ENCODE measurements at places on chromosomes 3 and 15. TPM values are rescaled to one million over a fixed set of nuclear protein-coding genes. Genes with fewer than 3 reads are reported as not detected.

DNA sequence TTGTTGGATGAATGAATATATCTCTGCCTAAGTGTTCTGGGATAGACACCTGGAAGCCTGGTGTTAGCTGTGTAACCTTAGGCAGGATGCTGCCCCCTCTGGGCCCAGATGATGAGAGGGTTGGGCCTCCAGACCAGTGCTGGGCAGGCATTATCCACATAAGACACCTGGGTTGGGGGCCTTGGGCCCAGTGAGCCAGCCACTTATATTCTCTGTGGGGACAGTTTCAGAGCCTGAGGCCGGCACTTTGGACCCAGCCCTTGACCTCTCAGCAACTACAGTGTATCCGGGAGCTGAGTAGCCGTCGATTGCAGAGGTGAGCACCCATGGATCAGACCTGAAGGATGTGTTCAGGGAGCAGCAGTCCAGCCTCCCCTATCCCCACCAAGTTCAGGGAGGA lies 2.2 kb downstream of the HEMK1 start:
- no peak overlapping the region for H3K27ac ChIP-seq
- no peak overlapping the region for H3K4me3 ChIP-seq
- DNase-seq = no peak
- no peaks in the 10 kb centered on the region for H3K27me3 ChIP-seq

DNA sequence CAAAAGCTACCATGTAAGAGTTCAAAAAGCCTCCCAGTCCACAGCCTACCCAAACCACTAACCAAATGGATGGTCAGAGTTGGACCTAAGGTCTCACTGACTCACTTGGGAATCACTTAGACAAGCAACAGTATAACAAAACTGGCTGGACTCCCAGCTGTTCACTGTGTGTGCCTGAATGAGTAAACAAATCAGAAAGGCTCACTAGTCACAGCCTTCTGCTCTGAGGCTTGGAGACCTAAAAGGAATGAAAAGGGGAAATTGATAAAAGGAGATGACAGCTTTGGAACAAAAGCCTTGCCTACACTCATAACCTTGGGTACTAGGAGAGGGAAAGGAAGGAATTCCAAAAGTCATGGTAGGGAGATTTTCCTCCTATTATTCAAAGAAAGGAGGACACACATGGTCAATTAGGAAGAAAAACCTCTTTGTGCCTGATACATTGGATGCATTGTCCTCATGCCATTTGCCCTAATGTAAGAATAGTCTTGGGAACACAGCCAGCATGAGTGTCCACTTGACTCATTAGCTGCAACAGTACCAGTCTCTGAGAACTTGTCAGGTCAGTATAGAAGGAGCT lies 92.3 kb downstream of the FRMD5 start:
- H3K36me3 ChIP-seq = no peaks in the 10 kb centered on the region
- no peak for DNase-seq

Gene IL16
- not detected for polyA plus RNA-seq

- no peaks in the 10 kb centered on the region for H3K27me3 ChIP-seq
- no peak overlapping the region for H3K27ac ChIP-seq
- peak overlapping the region; percentile 17 for H3K4me3 ChIP-seq
- no peaks in the 10 kb centered on the region for H3K36me3 ChIP-seq
- no peaks in the 10 kb centered on the region for H3K4me1 ChIP-seq
These were observed 492.4 kb upstream of the FRG2C start for GRCh38 chr3:75171630-75172230.

- no peaks in the 10 kb centered on the region for H3K4me1 ChIP-seq
- DNase-seq = no peak
- H3K27ac ChIP-seq = no peak overlapping the region
- no peaks in the 10 kb centered on the region for H3K36me3 ChIP-seq
These were observed 174.4 kb downstream of the ARRDC4 start for GRCh38 chr15:98134905-98135304.

DNA sequence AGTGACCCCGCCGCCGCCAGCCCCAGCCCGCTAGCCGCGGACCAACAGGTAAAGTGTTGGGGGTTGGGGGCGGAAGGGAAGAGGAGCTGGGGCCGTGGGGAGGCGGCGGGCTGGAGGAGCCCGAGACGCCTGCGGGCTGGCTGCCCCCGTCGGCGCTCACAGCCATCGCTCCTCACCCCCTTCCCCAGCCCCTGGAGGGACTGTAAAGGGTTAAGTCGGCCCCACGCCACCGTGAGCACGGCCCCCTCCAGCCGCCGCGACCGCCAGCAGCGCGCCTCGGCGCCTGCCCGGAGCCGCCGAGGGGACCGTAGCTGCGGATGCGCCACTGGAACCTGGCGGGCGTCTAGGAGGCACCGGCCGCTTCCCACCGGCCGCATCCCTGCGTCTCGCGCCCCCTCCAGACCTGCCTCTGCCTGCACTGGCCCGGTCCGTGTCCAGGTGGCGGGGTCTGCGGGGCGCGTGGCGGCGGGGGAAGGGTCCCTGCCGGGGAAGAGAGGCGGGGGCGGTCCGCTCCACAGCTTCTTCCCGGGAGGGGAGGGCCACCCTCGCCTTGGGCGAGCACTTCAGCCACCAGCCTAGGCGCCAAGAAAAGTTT lies 522 bp downstream of the MED12L start:
- peak; percentile 82 for DNase-seq
- H3K27ac ChIP-seq = no peak overlapping the region
- no peaks in the 10 kb centered on the region for H3K4me1 ChIP-seq

Gene RAP2B
- polyA plus RNA-seq = 7.3 TPM

Gene CELF6
- 0.20 TPM for polyA plus RNA-seq

Gene NEK10
- 1.0 TPM for polyA plus RNA-seq

Gene NR2E3
- 0.18 TPM for polyA plus RNA-seq

DNA sequence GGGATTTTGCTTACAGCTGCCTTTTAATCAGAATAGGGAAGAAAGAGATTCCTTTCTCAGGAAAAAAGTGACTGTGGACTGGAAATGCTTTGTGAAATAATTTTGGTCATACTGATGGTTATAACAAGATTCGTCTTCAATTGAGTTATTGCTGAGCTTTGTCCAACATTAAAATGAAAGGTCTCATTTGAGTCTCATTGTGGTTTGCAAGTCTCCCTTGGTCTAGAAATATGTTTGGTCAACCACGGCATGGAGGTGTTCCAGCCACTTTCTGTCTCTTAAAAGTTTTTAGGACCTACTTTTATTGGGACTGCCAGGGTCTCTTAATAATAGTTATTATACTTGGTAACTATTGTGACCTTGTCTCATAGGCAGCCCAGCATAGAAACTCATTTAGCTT lies 15.3 kb downstream of the FLNB start:
- no peak overlapping the region for H3K4me3 ChIP-seq
- DNase-seq = no peak
- H3K27ac ChIP-seq = peak overlapping the region; percentile 32

DNA sequence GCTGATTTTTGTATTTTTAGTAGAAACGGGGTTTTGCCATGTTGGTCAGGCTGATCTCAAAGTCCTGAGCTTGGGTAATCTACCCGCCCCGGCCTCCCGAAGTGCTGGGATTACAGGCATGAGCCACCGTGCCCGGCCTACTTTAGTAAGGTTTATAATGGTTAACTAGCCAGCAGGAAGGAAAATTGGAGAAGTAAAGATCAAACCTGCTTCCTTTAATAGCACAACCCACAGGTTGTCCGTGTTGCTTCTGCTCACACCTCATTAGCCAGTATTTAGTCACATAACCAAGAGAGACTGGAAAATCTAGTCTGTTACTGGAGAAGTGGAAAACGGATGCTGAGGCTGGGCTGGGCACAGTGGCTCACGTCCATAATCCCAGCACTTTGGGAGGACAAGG lies 51.9 kb upstream of the TBL1XR1 start:
- H3K27me3 ChIP-seq = no peaks in the 10 kb centered on the region
- H3K4me1 ChIP-seq = no peaks in the 10 kb centered on the region
- no peak for DNase-seq
- H3K27ac ChIP-seq = no peak overlapping the region

GRCh38 chr3:146163584-146163983 lies 2.6 kb upstream of the PLOD2 start:
- no peak for DNase-seq
- H3K27ac ChIP-seq = no peak overlapping the region
- no peak overlapping the region for H3K4me3 ChIP-seq

GRCh38 chr3:160649596-160649995 lies 27.4 kb upstream of the ARL14 start:
- no peak overlapping the region for H3K27ac ChIP-seq
- no peaks in the 10 kb centered on the region for H3K27me3 ChIP-seq
- no peak overlapping the region for H3K4me3 ChIP-seq
- no peaks in the 10 kb centered on the region for H3K4me1 ChIP-seq

All from SK-N-SH (cell line).